ENCODE measurements at places on chromosomes 5 and 9.

DNA sequence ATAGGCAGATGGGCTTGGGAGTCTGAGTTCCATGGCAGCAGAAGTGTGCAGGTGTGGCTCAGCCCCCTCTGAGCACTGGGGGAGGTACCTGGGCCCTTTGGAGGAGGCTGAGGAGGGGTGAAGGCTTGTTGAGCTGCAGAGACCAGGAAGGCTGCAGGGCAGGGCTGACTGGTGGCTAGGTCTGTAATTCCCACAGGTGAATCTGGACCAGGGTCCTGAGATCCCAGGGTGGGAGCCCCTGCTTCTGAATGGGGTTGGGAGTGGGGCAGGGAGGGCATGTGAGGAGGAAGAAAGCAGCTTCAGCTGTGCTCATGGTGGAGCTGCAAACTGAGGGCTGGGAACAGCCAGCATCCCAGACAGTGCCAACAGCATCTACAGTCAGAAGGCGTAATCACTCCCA, 111.1 kb downstream of the CACNA1B start:
- no peak for DNase-seq

DNA sequence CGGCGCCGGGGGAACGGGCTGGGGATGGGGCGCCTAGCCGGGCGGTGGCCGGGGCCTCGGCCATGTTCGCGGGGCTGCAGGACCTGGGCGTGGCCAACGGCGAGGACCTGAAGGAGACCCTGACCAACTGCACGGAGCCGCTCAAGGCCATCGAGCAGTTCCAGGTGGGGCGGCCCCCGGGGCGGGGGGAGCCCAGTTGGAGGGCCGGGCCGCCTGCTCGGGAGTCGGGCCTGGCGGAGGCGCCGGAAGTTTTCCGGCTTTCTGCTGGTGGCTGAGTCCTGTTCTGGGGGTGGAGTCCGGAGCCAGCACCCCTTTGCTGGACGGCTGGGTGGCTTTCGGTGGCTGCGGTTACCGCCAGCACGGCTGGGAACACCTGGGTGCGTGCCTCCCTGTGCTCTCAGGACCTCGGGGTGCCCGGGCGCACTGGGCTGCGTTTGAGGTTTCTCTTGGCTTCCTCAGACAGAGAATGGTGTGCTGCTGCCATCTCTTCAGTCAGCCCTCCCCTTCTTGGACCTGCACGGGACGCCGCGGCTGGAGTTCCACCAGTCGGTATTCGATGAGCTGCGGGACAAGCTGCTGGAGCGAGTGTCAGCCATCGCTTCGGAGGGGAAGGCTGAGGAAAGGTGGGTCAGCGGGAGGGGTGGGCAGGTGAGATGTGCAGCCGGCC, 454 bp downstream of the NELFB start:
- peak; percentile 46 for DNase-seq

GRCh38 chr5:177447066-177447610, 524 bp downstream of the PRR7 start:
- peak; percentile 86 for DNase-seq

DNA sequence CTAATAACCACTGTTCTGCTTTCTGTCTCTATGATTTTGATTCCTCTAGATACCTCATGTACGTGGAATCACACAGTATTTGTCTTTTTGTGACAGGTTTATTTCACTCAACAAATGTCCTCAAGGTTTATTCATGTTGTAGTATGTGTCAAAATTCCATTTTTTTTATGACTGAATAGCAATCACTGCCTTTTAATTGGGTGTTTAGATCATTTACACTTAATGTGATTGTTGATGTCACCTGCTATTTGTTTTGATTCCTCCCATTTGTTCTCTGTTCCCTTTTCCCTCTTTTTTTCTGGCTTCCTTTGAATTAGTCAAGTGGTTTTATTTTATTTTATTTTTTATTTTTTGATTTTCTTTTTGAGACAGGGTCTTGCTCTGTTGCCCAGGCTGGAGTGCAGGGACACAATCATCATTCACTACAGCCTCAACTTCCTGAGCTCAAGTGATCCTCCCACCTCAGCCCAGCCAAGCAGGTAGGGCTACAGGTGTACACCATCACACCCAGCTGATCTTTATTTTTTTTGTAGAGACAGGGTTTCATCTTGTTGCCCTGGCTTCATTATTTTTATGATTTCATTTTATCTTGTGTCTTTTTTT, 41.6 kb downstream of the LHX3 start:
- DNase-seq, result no peak

DNA sequence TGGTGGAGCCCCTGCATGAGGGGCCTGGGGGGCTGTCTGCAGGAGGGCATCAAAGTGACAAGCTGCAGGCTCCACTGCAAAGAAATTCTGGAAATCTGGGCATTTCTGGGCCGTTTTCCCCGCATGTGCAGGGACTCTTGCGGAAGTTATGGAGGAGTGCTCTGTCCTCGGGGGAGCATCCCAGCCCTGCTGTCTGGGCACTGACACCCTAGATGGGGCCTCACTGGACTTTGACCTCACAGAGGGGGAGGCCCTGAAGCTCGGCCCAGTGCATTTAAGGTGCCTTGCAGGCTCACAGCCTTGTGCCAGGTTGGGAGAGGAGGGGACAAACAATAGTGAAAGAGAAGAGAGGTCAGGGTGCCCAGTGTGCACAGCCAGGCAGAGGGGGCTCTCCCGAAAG, 35.4 kb downstream of the LHX3 start:
- no peak for DNase-seq

DNA sequence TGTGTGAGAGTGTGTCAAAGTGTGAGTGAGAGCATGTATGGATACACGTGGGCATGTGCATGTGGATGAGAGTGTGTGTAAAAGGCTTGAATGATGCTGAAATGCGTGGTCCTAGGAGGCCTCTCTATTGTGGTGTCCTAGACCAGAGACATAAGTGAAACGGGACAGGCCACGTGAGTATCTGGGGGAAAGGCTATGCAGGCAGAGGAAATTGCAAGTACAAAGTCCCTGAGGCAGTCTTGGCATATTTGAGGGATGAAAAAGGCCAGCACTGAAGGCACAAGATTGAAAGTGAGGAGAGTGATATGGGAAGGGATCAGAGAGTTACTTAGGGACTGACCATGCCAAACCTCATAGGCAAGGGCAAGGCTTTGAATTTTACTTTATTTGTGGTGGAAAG, 67.2 kb upstream of the CCDC152 start:
- no peak for DNase-seq

GRCh38 chr9:114539701-114540380, 34.6 kb upstream of the WHRN start:
- DNase-seq, result no peak

GRCh38 chr5:151003503-151003860, 16.9 kb upstream of the GPX3 start:
- no peak for DNase-seq

- no peak for DNase-seq
Measured at GRCh38 chr9:83472221-83472665, 66.0 kb downstream of the FRMD3 start.

DNA sequence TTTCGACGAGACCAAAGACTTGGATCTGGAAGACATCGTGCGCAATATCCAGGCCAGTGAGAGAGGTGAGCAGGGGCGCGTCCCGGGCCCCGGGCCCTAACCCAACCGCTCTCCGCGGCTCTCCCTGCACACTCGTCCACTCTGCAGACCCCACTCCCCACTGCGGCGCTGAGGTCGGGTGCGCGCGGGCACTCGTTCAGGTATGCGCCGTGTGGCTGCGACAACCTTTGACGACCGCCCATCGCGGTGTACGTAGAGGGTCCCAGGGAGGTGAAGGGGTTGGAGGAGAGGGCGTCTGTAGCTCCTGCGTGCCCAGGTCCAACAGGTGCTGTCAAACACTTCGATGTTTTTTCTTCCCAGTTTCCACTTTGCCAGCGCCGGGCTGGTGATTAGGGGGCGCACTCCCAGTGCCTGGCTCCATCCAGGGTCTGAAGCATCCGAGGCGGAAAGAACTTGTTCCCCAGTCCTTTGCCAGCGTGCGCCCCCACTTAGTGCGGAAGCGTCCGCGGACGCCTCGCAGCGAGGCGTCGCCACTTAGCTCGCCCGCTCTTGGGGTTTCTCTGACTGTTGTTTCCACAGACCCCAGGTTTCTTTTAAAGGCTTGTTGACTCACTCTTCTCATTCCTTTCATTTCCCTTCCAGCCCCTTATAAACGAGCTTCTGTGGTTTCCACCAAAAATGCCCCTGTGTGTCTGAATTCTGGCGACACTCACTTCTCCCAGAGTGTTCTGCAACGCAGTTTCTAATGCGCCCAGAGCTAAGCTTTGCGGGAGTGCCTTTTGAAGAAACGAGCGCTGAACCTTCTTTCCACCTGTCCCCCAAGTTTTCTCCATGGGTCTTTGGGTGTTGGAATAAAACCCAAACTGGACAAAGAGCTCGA, 1.6 kb downstream of the NPR3 start:
- DNase-seq, result no peak

DNA sequence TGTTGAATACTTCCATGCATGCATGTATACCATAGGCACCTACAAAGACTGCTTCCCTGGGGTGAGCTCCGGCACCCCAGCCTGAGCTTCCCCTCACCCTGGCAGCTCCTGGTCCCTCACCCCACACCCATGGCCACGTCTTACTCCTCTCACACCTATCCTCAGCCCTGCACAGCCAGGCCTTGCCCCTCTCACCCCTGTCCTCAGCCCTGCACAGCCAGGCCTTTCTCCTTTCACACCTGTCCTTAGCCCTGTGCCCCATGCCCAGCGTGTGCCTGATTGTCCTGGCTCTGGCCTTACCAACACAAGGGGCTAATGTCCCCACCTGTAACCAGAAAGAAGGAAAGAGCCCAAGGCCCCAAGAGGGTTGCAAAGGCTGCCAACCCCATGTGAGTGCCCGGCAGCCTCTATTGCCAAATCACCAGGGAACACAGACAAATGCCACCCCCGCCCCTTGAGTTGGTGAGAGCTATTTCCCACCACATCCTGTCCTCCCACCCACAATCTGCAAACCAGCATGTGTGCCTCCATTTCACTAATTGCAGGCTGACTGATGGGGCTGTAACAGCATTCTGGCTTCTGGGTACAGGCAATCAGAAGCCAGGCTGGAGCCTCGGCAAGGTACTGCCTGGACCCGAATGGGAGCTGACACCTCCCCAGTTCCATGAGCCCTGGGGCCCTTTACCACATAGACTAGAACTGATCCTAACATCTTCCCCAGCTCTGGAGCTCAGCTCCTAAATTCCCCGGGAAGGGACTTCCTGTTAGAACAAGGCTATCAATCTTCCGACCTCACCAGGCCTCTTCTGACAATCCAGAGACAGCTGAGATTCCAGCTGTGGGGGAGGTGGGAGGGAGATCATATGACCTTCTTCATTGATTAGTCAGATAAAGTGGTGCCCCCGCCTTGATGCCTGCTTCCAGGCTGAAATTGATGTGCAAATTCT, 78.2 kb downstream of the FAM114A2 start:
- DNase-seq, result no peak

DNA sequence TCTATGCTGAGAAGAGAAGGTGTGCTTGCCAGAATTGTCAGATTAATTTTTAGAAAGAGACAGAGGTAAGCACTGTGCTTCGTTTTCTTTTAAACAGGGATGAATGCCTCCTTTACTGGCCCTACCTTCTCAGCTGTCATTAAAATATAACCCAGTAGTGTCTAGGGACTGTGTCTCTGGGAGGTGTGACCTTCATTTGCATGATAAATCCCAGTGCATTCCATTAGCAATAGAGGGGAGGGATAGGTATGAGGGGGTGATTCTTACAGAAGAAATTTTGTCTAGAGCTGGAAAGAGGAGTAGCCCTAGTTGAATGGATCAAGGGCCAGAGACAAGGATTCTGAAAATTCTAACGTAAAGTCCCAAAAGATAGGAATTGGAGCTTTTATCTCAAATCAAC, 351.5 kb downstream of the BNC2 start:
- DNase-seq, result no peak

DNA sequence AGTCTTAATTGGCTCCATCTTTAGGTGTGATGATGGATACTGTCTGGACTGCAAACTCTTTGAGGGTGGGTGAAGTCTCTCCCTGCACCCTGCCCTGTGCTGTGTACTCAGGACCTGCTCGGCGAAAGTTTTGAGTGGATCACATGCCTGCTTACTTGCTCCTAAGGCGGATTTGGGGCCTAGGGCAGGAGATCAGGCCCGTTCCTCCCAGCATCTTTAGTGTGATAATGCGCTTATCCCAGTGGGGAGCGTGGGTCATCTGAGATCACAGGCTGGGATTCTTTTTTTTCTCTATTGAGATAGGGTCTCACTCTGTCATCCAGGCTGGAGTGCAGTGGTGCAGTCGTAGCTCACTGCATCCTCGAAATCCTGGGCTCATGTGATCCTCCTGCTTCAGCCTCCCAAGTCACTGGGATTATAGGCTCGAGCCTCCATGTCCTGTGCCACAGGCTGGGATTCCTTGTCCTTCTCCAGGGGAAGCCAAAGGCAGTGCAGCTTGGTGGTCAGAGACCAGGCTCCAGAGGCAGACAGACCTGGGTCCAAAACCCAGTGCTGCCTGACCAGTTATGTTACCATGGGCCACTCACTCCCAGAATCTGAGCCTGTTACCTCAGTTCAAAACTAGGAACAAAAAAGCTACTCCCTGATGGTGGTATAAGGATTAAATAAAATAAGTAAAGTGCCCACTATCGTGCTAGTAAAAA, 59.7 kb downstream of the ZNF618 start:
- no peak for DNase-seq

DNA sequence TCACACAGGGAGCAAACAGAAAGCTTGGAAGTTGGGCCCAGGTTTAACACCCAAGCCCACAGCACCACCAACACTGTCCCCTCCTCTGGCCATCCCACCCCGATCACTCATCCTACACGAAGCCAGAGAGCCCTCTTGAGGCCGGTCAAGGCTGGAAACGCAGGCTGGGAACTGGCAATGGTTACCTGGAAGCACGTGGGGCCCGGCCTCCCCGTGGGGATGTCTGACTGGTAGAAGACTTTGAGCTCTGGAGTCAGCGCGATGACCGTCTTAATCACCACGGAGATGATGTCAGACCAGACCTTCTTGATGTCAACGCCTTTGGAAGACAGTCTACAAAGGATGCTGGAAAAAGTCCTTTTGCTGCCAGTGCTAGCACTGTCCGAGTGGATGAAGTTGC, 104.1 kb downstream of the TTLL11 start:
- no peak for DNase-seq

GRCh38 chr5:84764227-84764626, 379.5 kb upstream of the EDIL3 start:
- no peak for DNase-seq

GRCh38 chr9:105346273-105346672, 101.6 kb upstream of the FSD1L start:
- no peak for DNase-seq

DNA sequence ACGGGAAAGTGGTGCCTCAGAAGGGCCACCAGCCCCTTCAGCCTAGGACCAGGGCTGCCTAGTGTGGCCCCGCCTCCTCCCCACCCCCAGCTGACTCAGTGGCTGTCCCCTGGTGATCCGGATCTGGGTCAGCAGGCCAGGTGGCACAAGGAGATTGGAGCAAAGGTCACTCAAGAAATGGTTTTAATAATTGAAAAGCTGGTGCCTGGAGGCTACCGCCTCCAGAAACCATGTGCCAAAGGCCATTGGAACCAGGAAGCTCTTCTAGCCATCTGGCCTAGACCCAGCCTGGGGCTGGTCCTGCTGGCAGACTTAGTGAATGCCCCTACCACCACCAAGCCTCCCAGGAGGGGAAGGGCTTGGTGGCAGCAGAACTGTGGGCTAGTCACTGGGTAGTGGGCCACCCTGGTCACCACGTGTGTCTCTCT, 1.5 kb downstream of the ST6GALNAC4 start:
- no peak for DNase-seq

GRCh38 chr9:132457504-132458236, 47.7 kb downstream of the CFAP77 start:
- DNase-seq, result no peak

GRCh38 chr5:142532781-142533176, 153.1 kb downstream of the FGF1 start:
- no peak for DNase-seq

- no peak for DNase-seq
Measured at GRCh38 chr9:113503613-113504211, 40.2 kb downstream of the RGS3 start.

- no peak for DNase-seq
Measured at GRCh38 chr5:74109344-74109743, 483.3 kb downstream of the ARHGEF28 start.
